NCI-H460 (cell line): ENCODE measurements at places on chromosomes 3 and 15. TPM values are rescaled to one million over a fixed set of nuclear protein-coding genes. Genes with fewer than 3 reads are reported as not detected.

Gene RYR3
- total RNA-seq = not detected in 2 replicates

Gene SLC51B
- total RNA-seq = 0.75 and 1.1 TPM in 2 replicates

Gene CFAP100
- not detected in 2 replicates for total RNA-seq

Gene SLC27A2
- total RNA-seq = 18.7 and 20.0 TPM in 2 replicates

Gene MED12L
- total RNA-seq = 0.35 and 0.54 TPM in 2 replicates
